HCT116 (cell line): ENCODE measurements at places on chromosomes 11 and 22. TPM values are rescaled to one million over a fixed set of nuclear protein-coding genes. Genes with fewer than 3 reads are reported as not detected.
A peak's percentile ranks its signal among the peaks of the same experiment; 100 is the strongest.

CARNS1 gene
- total RNA-seq: 1.0 TPM

TRIM48 gene
- not detected for total RNA-seq

NOX4 gene
- total RNA-seq: not detected

KCNJ1 gene
- total RNA-seq: 0.15 TPM

AP2A2 gene
- total RNA-seq: 55.5 TPM

TREH gene
- 0.15 TPM for total RNA-seq

SCGB1D2 gene
- total RNA-seq: not detected

PGR gene
- total RNA-seq: not detected

CHRDL2 gene
- not detected for total RNA-seq

ACR gene
- 1.5 TPM for total RNA-seq

ELMOD1 gene
- total RNA-seq: 2.9 TPM

RPS13 gene
- total RNA-seq: 1,312 TPM

GRCh38 chr11:129248618-129249017 lies 56.5 kb upstream of the ARHGAP32 start:
- no peak for DNase-seq

- DNase-seq: no peak
Observed at GRCh38 chr22:31526270-31526669, 29.9 kb downstream of the SFI1 start.

DNA sequence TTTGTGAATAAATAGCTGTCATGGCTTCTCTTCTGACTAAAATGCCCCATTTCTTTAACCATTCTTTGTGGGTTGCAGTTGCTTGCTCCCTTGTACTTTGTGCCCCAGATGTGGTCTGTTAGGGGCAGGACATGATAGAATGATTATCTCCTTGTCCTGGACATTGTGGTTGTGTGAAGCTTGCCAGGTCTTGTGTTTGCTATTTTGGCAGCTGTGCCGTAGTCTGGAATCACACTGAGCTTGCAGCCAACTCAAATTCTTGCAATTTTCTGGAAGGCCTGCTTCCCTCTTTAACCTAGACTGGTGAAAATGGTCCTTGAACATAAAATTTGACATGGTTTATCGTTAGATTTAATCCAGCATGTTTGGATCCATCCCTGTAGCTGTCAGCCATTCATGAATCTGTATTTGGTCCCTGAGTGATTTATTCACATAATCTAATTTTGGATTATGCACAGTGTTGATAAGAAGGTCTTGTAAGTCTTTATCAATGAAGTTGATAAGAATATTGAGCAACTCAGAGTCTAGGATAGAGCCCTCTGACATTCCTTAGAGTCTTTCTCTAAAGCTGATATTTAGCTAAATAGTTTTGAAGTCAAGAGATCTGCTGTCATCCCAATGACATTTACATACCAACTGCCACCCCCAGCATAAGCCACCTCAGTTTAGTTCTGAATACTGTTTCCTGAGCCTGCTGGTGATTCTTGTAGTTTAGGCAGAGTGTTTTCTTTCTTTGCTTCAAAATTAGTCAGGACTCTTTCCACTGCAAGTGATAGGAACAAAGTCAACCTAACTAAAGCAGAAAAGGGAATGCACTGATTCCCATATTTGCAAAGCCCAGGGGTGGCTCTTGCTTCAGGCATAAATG lies 9.8 kb downstream of the SPON1 start:
- no peak for DNase-seq

DNA sequence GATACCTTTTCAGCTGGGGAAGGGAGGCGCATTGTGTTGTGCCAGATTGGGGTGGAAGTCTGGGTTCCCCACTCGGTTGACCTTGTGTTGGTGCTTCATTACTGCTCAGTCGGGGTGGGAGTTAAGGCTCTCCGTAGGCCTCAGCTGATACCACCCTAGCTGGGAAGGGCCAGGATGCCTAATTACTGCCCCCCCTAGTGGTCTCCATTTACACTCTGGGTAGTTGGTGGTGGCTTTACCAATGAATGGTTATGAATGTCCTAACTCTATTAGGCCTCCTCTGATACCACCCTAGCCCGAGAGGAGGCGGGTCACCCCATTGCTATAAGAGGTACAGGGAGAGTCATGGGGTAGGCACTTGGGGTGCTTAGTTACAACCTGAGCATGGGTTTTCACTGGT lies 27.5 kb upstream of the HIKESHI start:
- no peak for DNase-seq

DNA sequence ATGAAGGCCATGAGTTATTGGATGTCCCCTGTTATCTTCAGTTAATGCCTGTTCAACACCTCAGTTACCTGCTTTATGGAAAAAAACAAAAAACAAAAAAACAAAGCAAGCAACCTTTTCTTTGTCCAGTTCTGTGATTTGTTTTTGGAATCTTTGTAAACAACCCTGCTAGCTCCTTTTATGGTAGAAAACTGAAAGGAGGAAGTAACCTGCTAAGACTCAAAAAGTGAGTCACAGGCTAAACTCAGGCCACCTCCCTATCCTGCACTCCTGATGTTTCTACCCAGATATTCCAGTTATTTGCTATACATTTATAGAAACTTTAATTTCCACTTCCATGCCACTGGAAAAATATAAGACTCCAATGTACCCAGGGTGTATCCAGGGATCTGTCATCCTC lies 20.6 kb upstream of the TLCD5 start:
- DNase-seq: peak; percentile 34

GRCh38 chr11:70680781-70681281 lies 282.5 kb downstream of the CTTN start:
- DNase-seq: no peak

GRCh38 chr22:20061481-20061861 lies 18.6 kb upstream of the DGCR8 start:
- no peak for DNase-seq

DNA sequence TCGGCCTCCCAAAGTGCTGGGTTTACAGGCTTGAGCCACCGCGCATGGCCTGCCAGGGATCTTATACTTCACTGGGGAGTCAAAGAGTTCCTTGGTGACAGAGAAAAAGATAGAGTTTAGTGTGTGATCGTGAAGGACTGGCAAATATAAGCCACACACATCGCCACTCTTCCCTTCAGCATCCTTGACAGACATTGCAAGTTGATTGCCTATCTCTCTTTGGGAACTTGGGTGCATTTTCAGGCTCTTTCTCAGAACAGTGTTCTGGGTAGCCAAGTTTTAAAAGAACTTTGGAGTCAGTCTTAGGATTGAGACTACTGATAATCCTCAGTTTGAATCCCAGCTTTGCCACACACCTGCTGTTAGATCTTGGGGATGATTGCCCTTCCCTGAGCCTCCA lies 19.8 kb downstream of the MIAT start:
- no peak for DNase-seq

DNA sequence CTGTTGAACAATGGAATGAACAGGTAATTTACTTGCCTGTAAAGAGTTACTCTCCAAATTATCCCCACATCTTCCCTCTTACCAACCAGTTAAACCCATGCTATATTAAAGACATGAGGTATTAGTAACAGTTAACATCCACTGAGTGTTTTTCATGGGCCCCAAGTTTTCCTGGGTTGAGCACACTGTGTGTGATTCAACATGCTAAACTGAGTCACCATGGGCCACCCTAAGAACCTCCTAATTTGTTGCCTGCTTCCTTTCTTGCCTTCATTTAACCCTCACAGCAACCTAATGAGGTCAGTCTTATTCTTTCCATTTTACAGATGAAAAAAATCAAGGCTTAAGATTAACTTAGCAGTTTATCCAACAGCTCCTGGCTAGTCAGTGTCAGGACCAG lies 51.0 kb downstream of the GALNT18 start:
- DNase-seq: no peak

DNA sequence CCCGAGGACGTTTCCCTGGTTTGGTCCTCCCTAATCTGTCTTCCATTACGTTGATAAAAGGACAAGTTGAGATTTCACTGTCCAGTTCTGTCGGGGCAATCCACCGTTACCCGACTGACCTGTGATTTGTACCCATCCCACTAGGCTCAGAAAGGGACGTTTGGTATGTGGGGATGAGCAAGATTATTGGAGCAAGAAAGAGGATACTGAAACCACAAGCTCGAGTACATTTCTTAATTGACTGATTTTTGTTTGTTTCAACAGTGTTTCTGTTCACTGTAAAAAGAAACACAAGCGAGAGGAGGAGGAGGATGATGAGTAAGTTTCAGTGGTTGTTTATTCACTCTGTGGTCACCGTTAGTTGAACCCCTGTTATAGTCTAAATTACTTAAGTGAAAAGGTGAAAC lies 969 bp downstream of the CCDC117 start:
- no peak for DNase-seq

GRCh38 chr11:115197031-115197430 lies 307.2 kb downstream of the CADM1 start:
- no peak for DNase-seq

GRCh38 chr11:61963016-61963281 lies 4.5 kb downstream of the FTH1 start:
- no peak for DNase-seq

- no peak for DNase-seq
Observed at GRCh38 chr11:16843294-16843693, 104.8 kb downstream of the C11orf58 start.

DNA sequence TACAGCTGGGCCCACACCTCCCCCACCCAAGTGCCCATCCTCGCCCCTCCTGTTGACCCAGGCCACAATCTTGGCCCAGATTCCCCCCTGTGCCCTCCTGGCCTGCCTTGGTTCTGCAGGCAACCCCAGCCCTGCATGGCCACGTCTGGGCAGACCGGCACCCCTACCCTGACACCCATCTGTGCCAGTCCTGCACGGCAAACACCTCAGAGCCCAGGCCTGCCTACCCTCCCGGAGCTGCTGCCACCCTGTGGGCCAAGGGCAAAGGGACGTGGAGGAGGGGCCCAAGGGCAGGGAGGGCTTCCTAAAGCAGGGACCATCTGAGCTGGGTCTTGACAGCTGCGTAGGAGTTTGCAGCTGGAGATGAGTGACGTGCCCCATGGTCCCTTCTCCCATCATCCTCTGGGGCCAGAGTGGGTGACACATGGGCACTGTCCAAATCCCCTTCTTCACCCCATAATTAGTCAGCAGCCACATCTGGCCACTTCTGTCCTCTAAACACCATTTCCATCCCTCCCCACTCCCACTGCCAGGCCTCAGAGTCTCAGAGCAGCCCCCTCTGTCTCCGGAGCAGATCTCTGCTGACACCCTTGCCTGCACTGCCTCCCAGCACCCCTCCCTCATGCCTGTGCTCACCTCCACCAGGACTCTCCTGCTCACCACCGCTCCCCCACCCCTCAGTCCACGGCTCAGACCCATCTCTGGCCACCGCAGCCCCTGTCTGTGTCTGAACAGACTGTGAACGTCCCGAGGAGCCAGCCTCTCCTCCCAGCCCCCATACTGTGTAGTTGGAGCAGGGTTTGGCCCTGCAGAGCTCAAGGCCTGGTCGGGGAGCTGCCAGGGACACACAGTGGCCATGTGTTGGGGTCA lies 35.6 kb upstream of the PPARA start:
- no peak for DNase-seq

DNA sequence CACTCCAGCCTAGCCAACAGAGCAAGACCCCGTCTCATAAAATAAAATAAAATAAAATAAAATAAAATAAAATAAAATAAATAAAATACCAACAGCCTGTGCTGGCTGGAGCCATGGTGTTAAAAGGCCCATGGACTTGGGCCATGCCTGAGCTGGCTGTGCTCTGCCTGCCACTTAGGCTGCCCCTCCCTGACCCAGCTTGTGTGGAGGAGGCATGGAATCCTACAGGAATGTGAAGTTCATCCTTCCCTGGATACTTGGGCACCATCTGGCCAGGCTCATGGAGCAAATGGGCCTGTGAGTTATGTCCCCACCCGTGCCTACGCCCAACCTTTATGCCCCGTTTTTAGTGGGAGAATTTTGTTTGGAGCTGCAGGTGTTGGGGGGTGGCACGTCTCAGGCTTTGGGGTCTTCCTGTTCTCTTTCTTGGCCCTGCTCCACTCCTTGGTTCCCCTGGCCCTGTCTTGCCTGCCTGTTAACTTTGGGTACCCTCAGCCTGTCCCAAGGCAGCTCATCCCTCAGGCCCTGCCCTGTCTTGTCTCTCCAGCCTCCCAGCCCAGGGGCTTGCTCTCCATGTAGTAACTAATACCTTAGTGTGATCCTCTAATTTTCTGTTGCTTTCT lies 51.3 kb downstream of the BCR start:
- no peak for DNase-seq

GRCh38 chr22:19035474-19036228 lies 86.6 kb downstream of the DGCR2 start:
- no peak for DNase-seq

- no peak for DNase-seq
Observed at GRCh38 chr11:11843642-11844041, 1.9 kb downstream of the USP47 start.

DNA sequence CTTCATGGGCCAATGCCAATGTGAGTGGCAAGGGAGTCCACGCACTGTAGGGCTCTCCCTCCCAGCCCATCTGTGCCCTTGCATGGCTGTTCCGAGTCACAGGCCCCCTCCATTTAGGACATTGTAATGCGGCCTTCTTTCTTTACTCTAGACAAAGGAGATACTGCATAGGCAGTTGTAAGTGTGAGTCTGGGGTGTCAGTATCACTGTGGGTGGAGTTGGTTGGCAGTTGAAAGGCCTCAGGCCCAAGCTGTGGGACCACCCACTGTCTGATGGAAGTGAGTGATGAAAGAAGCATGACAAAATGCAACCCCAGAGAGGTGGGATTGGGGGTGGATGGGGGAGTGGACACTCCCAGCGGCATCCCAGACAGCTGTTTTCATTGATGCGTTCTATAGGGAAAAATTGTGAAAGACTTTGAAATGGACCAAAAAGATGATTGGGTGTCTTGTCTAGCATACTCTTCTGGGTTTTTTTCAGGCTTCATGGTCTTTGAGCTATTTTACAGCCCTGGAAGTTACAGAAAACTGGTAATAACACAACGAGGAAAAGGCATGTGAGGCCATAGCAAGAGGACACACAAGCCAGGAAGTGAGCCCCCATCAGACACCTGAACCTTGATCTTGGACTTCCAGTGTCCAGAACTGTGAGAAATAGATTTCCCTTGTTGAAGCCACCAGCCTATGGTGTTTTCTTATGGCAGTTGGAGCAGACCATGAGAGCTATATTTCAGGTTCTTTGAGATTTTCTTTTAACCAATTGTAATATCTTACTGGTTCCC lies 114.6 kb downstream of the NECTIN1 start:
- no peak for DNase-seq
